ENCODE measurements at places on chromosomes 2 and 18. TPM values are rescaled to one million over a fixed set of nuclear protein-coding genes. Genes with fewer than 3 reads are reported as not detected.
A peak's percentile ranks its signal among the peaks of the same experiment; 100 is the strongest.

GRCh38 chr2:57965961-57966360, 80.6 kb upstream of the VRK2 start:
- no peak for DNase-seq

DNA sequence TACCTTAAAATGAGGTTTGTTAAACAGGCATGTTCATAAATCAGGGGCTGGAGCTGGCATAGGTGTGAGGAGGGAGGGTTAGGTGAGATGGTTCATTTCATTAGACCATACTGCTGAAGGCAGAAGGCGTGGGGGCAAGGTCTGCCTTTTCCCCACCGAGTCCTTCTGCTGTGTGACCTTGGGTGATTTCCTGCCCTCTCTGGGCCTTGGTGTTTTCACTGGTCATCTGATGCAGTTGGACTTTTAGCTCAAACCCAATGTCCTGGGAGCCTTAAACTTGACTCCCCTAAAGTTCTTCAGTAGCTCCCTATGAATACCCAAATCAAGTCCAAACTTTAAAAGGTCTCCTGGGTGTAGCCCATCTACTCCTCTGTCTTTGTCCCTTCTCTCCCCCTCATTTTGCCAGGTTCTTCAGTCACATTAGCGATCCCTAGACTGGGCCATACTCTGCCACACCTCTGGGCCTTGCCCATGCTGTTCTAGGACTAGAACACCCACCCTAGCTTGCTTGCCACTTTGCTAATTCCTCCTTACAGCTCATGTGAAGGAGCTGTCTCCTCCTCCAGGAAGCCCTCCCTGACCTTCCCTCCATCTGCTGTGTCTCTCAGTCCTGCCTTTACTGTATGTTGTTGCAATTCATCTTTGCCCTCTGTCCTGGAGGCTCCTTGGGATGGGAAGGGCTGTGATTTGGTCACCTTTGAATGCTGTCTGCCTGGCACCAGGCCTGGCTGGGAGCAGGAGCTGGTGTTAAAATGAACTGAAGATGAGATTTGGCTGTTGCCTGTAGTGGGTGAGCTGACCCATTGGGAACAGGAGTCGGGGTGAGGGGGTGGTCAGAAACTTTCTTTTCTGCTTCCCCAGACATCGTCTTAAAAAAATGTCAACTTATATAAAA, 85.4 kb upstream of the HS6ST1 start:
- no peak for DNase-seq

GRCh38 chr2:47602996-47603395, 179.9 kb upstream of the MSH6 start:
- DNase-seq = peak; percentile 4

ANKRD30BL gene
- not detected for total RNA-seq

DNA sequence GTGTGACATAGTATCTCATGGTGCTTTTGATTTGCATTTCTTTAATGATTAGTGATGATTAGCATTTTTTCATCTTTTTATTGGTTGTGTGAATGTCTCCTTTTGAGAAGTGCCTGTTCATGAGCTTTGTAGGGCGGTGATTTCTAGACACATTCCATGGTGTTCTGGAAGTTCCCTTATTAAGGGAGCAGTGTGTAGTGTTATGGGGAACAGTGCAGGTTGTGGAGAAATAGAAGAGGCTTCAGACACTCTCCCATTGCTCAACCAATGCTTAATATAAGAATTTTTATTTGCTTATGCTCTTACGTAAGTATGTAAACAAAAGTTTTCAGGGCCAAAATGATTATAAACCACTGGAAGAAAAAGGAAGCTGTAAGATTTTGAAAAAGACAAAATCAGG, 34.7 kb downstream of the MMADHC start:
- DNase-seq = no peak

- DNase-seq = no peak
Measured at GRCh38 chr2:85399183-85399455, 11.0 kb downstream of the CAPG start.

ACOXL gene
- total RNA-seq = not detected

CIDEA gene
- not detected for total RNA-seq

OTX1 gene
- total RNA-seq = 2.6 TPM

GRCh38 chr2:202261531-202261930, 4.0 kb upstream of the NOP58 start:
- DNase-seq = no peak

HOXD4 gene
- total RNA-seq = not detected

GRCh38 chr2:15943378-15944280, 3.3 kb downstream of the MYCN start:
- peak; percentile 71 for DNase-seq

GRCh38 chr2:133077269-133077822, 407.3 kb upstream of the LYPD1 start:
- peak; percentile 16 for DNase-seq
